Suprapubic skin (tissue), 4 donors: ENCODE measurements at places on chromosomes 5 and 9.
A peak's percentile ranks its signal among the peaks of the same experiment; 100 is the strongest.

GRCh38 chr5:151646334-151646733 lies 40.4 kb downstream of the SPARC start:
- no peak for DNase-seq
- no peaks in the 10 kb centered on the region for H3K27me3 ChIP-seq
- peak overlapping the region; percentile 40 for H3K27ac ChIP-seq
- no peaks in the 10 kb centered on the region for H3K36me3 ChIP-seq
- H3K4me1 ChIP-seq, result peaks cover 31% of the 10 kb centered on the region

DNA sequence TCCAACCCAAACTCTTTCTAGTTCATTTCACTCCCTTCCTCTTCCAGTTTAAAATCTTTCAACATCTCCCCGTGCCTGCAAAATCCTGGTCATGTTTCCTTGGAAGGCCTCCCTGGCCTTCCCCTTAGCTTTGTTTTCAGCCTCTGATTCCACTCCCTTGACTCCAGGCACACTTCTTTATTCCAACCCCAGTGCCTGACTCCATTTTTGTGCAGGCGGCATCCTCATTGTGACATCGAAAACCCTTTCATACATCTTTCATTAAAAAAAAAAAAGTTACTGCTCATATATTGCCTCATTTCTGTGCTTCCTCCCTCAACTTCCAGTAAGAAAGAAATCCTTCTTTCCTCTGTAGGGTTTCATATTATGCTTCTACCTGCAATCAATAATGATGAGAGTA lies 7.1 kb upstream of the TNFSF8 start:
- peaks cover 2% of the 10 kb centered on the region for H3K27me3 ChIP-seq
- no peak overlapping the region for H3K4me3 ChIP-seq
- no peak overlapping the region for H3K27ac ChIP-seq
- H3K4me1 ChIP-seq, result no peaks in the 10 kb centered on the region

DNA sequence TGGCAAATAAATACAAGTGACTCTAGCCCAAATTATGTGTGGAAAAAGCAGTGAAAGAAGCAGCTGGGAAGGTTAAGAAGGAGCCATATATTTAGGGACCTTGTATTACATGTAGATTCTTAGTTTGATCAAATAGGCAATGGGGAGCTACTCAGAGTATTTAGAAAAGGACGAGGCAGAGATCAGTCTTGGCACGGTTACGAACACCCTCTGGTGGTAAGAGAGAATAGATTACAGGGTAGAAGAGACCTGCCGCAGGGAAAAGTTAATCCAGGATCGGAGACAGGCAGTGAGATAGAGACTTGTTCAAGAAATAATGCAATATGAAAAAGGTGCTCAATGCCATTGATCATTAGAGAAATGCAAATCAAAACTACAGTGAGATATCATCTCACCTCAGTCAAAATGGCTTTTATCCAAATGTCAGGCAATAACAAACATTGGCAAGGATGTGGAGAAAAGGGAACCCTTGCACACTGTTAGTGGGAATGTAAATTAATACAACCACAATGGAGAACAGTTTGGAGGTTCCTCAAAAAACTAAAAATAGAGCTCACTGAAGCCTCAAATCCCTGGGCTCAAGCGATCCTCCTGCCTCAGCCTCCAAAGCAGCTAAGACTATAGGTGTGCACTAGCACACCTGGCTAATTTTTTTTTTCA lies 12.0 kb downstream of the INIP start:
- H3K4me3 ChIP-seq, result no peak overlapping the region
- peaks cover 11% of the 10 kb centered on the region for H3K36me3 ChIP-seq
- no peak for DNase-seq
- peaks cover 7% of the 10 kb centered on the region for H3K4me1 ChIP-seq
- no peaks in the 10 kb centered on the region for H3K27me3 ChIP-seq
- H3K27ac ChIP-seq, result no peak overlapping the region

DNA sequence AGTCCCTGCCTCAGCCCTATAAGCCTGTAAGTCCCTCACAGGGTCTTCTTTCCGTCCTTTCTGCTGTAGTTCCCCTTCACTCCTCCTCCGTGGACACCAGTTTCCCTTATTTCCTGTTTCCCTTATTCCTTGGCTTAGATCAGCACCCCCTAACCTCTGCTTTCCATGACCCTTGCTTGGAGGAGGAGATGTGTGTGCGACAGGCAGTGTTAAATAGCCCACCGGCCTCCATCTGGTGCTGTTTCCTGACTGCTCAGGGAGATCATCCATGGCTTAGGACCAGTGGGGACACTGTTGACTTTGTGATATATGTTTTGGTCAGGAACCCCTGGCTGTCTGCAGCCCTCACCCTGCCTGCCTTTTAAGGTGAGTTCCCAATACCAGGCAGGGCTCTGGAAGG lies 34.1 kb upstream of the PSD2 start:
- no peak overlapping the region for H3K27ac ChIP-seq
- no peaks in the 10 kb centered on the region for H3K36me3 ChIP-seq

DNA sequence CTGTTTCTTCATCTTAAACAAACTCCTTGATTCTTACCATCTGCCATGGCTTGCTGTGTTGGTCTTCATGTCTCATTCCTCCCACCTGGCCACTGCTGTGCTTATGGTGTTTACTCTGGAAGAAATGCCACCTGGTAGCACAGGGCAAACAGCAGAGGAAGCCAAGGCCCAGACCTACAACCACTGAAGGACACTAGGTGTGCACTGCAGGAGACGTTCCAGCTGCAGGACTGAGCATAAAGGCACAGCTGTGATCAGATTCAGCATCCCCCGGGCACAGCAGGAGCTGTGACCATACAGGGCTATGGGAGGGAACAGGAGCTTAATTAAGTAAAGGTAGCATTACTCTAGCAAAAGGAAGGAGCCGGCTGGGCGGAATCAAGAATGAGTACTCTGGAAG lies 12.6 kb upstream of the GNAQ start:
- no peak for DNase-seq
- H3K4me3 ChIP-seq, result no peak overlapping the region
- H3K27ac ChIP-seq, result no peak overlapping the region
- peaks cover 28% of the 10 kb centered on the region for H3K27me3 ChIP-seq
- H3K36me3 ChIP-seq, result no peaks in the 10 kb centered on the region
- no peaks in the 10 kb centered on the region for H3K4me1 ChIP-seq

- H3K4me1 ChIP-seq, result no peaks in the 10 kb centered on the region
- no peak overlapping the region for H3K27ac ChIP-seq
- H3K27me3 ChIP-seq, result no peaks in the 10 kb centered on the region
- H3K4me3 ChIP-seq, result no peak overlapping the region
These were observed 1209.3 kb upstream of the CDH6 start for GRCh38 chr5:29984156-29984540.

DNA sequence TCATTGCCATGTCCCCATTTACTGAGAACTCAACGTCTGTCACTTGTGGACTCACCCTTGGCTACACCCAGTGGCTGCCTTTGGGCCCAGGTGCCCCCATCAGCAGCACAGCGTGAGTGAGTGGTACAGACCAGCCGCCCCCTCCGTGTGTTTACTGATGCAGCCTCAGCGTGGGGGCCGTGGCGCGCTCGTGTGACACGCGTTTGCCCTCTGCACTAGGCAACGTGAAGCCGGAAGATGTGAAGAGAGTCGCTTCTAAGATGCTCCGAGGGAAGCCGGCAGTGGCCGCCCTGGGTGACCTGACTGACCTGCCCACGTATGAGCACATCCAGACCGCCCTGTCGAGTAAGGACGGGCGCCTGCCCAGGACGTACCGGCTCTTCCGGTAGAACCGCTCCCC lies 12.4 kb downstream of the PMPCA start:
- H3K27me3 ChIP-seq, result no peaks in the 10 kb centered on the region
- H3K27ac ChIP-seq, result no peak overlapping the region
- H3K4me3 ChIP-seq, result no peak overlapping the region
- H3K4me1 ChIP-seq, result no peaks in the 10 kb centered on the region
- peaks cover 77% of the 10 kb centered on the region for H3K36me3 ChIP-seq

DNA sequence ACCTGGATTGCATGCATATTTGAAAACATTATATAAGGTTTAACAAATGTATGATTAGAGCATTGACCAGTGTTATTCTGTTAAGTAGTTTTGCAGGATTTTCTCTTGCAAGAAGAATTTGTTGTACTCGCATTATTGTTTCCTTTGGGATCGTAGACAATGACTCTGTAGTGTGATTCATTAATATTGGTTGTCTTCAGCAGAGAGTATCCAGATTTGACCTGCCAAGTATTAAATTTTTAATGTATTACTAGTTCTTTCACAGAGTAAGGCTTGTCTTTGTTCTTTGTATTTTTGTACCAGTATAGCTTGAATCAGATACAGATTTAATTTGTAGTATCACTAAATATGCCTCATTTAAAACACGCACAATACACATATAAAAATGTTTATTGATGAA lies 155.0 kb downstream of the PBX3 start:
- no peaks in the 10 kb centered on the region for H3K4me1 ChIP-seq
- no peak for DNase-seq
- H3K27ac ChIP-seq, result no peak overlapping the region
- no peaks in the 10 kb centered on the region for H3K36me3 ChIP-seq
- H3K27me3 ChIP-seq, result no peaks in the 10 kb centered on the region

DNA sequence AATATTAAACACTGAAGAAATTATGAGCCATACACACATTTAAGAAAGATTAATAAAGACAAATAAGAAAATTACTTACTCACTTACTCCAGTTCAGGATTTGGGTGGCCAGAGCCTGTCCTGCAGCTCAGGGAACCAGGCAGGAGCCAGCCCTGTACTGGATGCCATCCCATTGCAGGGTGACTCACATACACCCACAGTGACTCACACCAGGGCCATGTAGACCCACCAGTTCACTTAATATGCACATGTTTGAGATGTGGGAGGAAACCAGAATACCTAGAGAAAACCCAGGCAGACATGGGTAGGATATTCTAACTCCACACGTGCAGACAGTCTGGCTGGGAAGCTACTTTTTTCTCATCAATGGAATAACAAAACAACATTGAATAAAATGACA lies 49.6 kb upstream of the ADRB2 start:
- no peaks in the 10 kb centered on the region for H3K27me3 ChIP-seq
- H3K27ac ChIP-seq, result no peak overlapping the region
- H3K4me1 ChIP-seq, result peaks cover 5% of the 10 kb centered on the region
- no peak overlapping the region for H3K4me3 ChIP-seq
- no peaks in the 10 kb centered on the region for H3K36me3 ChIP-seq

GRCh38 chr9:68509689-68510088 lies 31.0 kb downstream of the TMEM252 start:
- no peaks in the 10 kb centered on the region for H3K4me1 ChIP-seq
- no peaks in the 10 kb centered on the region for H3K27me3 ChIP-seq
- no peaks in the 10 kb centered on the region for H3K36me3 ChIP-seq
- H3K27ac ChIP-seq, result no peak overlapping the region
- H3K4me3 ChIP-seq, result no peak overlapping the region
